Liver (tissue), 10 donors: ENCODE measurements at places on chromosomes 5 and 9.
A peak's percentile ranks its signal among the peaks of the same experiment; 100 is the strongest.

DNA sequence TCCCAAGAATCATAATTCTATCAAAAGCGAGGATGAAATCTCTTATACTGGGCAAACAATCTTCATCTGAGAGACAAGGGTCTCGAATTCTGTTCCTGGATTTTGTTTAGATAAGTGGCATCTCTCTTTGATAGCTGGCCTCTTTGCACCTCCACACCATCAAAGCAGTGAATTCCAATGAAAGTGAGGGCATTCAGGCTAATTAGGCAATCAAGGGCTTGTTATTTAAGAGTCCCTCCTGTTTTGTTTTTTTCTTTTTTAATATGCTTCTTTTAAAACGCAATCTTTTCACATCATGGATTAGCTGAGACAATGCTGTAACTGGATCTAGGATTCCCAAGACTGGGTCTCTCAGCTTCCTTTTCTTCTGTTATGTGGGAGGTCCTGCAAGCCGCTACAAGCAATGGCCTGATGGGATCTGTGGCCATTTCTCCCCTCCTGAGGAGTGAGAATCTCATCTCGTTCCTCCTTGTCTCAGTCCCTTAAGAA lies 67.9 kb downstream of the TNC start:
- DNase-seq, result no peak
- H3K27me3 ChIP-seq, result no peaks in the 10 kb centered on the region
- no peak overlapping the region for H3K27ac ChIP-seq
- no peaks in the 10 kb centered on the region for H3K4me1 ChIP-seq
- no peaks in the 10 kb centered on the region for H3K36me3 ChIP-seq

GRCh38 chr5:95644351-95645042 lies 2.1 kb upstream of the RFESD start:
- H3K27ac ChIP-seq, result peak overlapping the region; percentile 17
- no peaks in the 10 kb centered on the region for H3K36me3 ChIP-seq
- no peak overlapping the region for H3K4me3 ChIP-seq
- H3K27me3 ChIP-seq, result no peaks in the 10 kb centered on the region
- no peak for DNase-seq
- peaks cover 7% of the 10 kb centered on the region for H3K4me1 ChIP-seq

DNA sequence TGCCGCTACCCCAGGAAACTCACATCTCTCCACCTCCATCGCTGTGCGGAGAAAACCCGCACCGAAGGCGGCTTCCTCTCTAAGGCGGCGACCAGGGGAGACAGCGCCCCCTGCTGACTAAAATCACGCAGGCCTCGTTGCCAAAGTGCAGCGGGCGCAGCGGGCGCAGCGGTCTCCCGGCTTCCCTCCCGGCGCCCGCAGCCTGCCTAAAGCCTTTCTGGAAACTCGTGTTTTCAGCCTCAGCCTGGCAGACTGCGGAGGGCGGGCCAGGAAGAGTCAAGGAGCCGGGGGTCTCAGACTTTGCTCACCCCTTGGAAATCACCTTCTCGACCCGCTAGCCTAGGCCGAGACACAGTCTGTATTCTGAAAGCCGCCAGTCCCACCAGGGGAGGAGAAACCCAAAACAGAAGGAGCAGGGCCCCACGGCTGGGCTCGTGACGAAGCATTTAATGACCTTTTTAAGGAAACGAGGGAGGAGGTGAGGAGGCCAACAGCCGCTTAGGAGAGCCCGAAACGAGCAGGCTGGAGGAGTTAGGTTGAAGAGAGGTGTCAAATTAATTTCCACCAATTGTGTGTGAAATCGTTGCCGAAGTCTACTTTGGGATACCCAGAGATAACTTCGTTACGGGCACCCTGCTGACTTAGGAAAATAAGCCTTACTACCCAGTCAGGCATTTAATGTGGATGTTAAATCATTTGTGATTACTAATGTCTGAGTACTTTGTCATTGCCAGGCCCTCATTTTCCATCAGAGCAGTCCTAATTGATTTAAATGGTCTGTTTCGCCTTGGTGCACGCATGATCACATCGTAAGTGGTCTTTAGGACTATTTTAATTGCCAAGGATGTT lies 7.3 kb upstream of the FOXB2 start:
- no peaks in the 10 kb centered on the region for H3K36me3 ChIP-seq
- peak; percentile 71 for DNase-seq
- H3K4me1 ChIP-seq, result peaks cover 2% of the 10 kb centered on the region
- H3K27me3 ChIP-seq, result peaks cover 38% of the 10 kb centered on the region
- no peak overlapping the region for H3K4me3 ChIP-seq

DNA sequence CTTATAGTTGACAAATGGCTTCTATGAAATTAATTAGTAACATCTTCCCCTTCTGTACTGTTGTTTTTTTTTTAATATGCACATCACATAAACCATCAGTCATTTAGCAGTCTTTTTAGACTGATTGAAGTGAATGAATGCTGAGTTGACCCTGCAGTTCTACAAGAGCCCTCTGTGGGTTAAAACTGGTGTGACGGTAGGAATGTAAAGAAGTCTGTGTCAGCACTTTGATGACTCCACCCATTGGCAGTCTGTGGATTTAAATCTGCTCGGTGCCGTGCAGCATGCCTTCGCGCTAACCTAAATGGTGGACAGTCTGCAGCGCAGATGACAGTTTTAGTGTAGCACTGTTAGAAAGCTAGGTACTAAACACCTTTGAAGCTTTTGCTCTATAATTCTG lies 3.1 kb downstream of the GTF3C4 start:
- H3K4me1 ChIP-seq, result peaks cover 27% of the 10 kb centered on the region
- DNase-seq, result no peak
- no peak overlapping the region for H3K27ac ChIP-seq
- no peak overlapping the region for H3K4me3 ChIP-seq

GRCh38 chr5:114402206-114402605 lies 40.3 kb downstream of the KCNN2 start:
- H3K4me1 ChIP-seq, result peaks cover 18% of the 10 kb centered on the region
- DNase-seq, result no peak
- no peaks in the 10 kb centered on the region for H3K36me3 ChIP-seq
- no peaks in the 10 kb centered on the region for H3K27me3 ChIP-seq
- no peak overlapping the region for H3K27ac ChIP-seq

GRCh38 chr5:35476036-35476435 lies 141.6 kb upstream of the SPEF2 start:
- no peaks in the 10 kb centered on the region for H3K27me3 ChIP-seq
- H3K4me3 ChIP-seq, result no peak overlapping the region
- no peak overlapping the region for H3K27ac ChIP-seq
- DNase-seq, result no peak

GRCh38 chr9:130714586-130715110 lies 21.1 kb downstream of the EXOSC2 start:
- H3K27ac ChIP-seq, result peak overlapping the region; percentile 37
- H3K27me3 ChIP-seq, result no peaks in the 10 kb centered on the region
- no peaks in the 10 kb centered on the region for H3K36me3 ChIP-seq
- peaks cover 35% of the 10 kb centered on the region for H3K4me1 ChIP-seq
- peak overlapping the region; percentile 98 for H3K4me3 ChIP-seq
- DNase-seq, result no peak

DNA sequence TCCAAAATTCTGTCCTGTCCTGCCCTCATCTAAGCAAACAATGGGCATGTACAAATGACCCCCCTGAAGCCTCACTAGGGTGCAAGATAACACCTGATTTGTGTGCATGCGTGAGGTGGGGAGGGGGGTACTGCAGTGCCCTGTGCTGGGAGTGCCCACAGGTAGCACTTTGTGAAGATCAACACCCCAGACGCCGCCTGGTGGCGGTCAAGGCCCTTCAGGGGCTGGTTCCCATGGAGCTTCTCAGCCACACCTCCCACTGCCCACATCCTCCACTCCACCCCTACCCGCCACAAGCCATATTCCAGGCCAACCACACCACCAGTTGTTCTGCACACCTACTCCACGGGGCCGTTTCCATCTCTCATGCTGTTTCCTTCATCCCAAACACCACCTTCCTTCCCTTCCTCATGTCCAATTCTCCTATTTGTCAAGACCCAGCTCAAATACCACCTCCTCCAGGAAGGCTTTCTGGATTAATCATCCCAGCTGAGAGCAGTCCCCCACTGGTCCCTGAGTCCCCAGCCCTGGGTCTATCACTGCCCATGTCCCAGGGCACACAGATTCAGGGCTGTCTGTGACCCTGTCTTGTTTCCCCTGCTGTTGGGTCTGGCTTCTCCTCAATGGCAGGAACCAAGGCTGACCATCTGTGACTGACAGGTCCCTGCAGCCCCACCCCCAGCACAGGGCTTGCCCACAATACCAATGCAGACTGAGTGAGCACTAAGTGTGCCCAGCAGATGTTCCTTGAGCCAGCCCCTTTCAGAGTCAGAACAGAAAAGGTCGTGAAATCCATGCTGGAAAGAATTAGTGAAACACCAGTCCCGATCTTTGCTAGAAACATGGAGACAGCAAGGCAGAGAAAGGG lies 178.4 kb downstream of the PAX5 start:
- H3K4me1 ChIP-seq, result no peaks in the 10 kb centered on the region
- H3K36me3 ChIP-seq, result no peaks in the 10 kb centered on the region
- no peak overlapping the region for H3K4me3 ChIP-seq
- H3K27ac ChIP-seq, result no peak overlapping the region
- peak; percentile 43 for DNase-seq

GRCh38 chr5:3531320-3531986 lies 64.2 kb upstream of the IRX1 start:
- H3K4me3 ChIP-seq, result no peak overlapping the region
- no peaks in the 10 kb centered on the region for H3K36me3 ChIP-seq
- no peaks in the 10 kb centered on the region for H3K27me3 ChIP-seq
- no peak for DNase-seq

- H3K27me3 ChIP-seq, result no peaks in the 10 kb centered on the region
- H3K27ac ChIP-seq, result peak overlapping the region; percentile 82
- H3K36me3 ChIP-seq, result no peaks in the 10 kb centered on the region
These were observed 114.1 kb downstream of the SYK start for GRCh38 chr9:90915693-90916092.

DNA sequence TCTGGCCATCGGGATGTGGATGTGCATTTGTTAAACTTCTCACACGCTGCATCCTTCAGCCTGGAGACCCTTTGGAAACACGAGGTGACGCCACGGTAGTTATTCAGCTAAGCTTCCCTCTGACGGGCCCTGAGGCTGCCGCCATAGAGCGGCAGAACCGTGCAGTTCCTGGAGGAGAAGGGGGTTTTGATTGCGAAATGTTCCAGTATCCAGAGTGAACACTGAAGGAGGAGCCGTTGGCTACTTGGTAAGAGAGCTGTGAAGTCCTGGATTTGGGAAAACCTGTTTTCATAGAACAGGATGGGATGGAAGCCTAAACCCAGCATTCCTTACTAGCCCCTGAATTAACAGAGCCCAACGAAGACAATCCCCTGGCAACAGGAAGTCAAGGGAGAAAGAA lies 23.0 kb upstream of the EXOC3 start:
- H3K27me3 ChIP-seq, result no peaks in the 10 kb centered on the region
- H3K27ac ChIP-seq, result no peak overlapping the region
- no peaks in the 10 kb centered on the region for H3K4me1 ChIP-seq
- DNase-seq, result no peak
- H3K36me3 ChIP-seq, result no peaks in the 10 kb centered on the region
- H3K4me3 ChIP-seq, result no peak overlapping the region

GRCh38 chr5:110351430-110351829 lies 375.0 kb downstream of the TMEM232 start:
- H3K36me3 ChIP-seq, result no peaks in the 10 kb centered on the region
- peaks cover 6% of the 10 kb centered on the region for H3K4me1 ChIP-seq
- H3K27ac ChIP-seq, result no peak overlapping the region

- H3K27me3 ChIP-seq, result no peaks in the 10 kb centered on the region
- DNase-seq, result no peak
- no peak overlapping the region for H3K4me3 ChIP-seq
- H3K27ac ChIP-seq, result no peak overlapping the region
These were observed 2.2 kb downstream of the SARDH start for GRCh38 chr9:133735931-133736330.

DNA sequence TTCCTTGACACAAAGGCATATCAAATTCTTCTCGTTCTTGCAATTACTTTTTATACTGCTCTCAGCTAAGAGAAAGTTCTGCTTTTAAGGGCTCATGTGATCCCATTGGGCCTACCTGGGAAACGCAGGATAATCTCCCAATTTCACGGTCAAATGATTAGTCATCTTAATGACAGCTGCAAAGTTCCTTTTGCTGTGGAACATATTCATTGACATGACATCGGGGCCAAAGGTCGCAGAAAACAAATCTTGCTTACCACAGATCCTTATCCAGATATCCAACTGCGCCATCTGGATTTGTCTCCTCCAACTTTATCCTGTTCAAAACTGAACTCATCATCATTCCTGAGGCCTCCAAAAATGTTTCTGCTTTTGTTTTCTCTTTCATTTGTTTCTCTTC lies 1085.6 kb upstream of the WWC1 start:
- no peak overlapping the region for H3K27ac ChIP-seq
- no peak overlapping the region for H3K4me3 ChIP-seq
- no peak for DNase-seq
- no peaks in the 10 kb centered on the region for H3K4me1 ChIP-seq
- H3K27me3 ChIP-seq, result no peaks in the 10 kb centered on the region

DNA sequence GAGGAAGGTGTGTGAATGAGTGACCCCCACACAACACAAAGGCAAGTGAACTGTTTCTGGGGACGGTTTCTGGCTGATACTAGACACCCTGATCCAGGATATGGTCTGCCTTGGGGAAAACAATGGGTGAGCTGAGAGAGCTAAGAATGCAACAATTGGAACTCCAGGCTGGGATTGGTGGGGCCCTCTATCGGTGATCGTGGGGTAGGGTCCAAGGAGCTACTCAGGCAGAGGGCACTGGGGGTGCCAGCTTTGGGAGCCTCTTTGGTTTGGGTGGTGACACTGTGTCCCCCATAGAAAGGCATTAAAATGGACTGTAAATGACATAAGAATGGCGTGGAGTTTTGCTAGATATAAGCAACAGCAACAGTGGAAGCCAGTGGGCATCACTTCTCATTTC lies 439.1 kb downstream of the DMAC1 start:
- H3K4me1 ChIP-seq, result peaks cover 20% of the 10 kb centered on the region
- H3K4me3 ChIP-seq, result no peak overlapping the region
- no peak for DNase-seq
- no peaks in the 10 kb centered on the region for H3K36me3 ChIP-seq

- no peaks in the 10 kb centered on the region for H3K4me1 ChIP-seq
- no peak overlapping the region for H3K27ac ChIP-seq
- no peak for DNase-seq
- no peaks in the 10 kb centered on the region for H3K36me3 ChIP-seq
- H3K4me3 ChIP-seq, result no peak overlapping the region
These were observed 66.9 kb upstream of the FCN1 start for GRCh38 chr9:134984372-134985265.

DNA sequence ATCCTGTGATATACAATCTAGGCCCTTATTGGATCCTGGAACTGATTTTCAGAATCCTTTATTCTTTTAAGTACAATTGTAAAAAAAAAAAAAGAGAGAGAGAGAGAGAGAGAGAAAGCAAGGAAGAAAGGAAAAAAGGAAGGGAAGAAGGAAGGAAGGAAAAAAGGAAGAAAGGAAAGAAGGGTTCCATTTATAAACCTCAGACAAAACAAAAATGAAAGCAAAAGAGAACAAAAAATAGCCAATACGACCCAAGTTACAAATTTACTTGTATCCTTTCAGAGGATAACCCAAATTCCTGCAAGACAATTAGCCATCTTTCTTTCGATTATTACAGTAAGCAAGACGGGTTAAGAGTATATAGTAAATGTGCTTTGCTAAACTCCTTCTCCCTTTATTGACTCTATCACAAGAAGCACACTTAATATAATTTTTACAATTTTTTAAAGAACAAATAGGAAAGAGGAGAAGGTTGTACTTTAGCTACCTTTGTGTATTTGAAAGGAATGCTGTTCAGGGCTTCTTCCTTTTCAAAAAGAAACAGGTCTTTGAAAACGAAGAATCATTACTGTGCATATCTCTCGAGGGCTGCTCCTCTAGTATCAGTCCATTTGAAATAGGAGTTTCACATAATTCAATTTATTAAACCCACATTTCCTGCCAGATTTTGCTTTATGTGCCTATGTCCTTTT lies 543.3 kb downstream of the RAB3C start:
- H3K36me3 ChIP-seq, result no peaks in the 10 kb centered on the region
- no peak overlapping the region for H3K27ac ChIP-seq
- peaks cover 8% of the 10 kb centered on the region for H3K4me1 ChIP-seq
- no peaks in the 10 kb centered on the region for H3K27me3 ChIP-seq
